Ascending aorta (tissue), 2 donors: ENCODE measurements at places on chromosomes 11 and 22.

- H3K27me3 ChIP-seq, result no peaks in the 10 kb centered on the region
- no peak overlapping the region for H3K4me3 ChIP-seq
These were observed 1.7 kb downstream of the RPS19BP1 start for GRCh38 chr22:39530692-39531331.

DNA sequence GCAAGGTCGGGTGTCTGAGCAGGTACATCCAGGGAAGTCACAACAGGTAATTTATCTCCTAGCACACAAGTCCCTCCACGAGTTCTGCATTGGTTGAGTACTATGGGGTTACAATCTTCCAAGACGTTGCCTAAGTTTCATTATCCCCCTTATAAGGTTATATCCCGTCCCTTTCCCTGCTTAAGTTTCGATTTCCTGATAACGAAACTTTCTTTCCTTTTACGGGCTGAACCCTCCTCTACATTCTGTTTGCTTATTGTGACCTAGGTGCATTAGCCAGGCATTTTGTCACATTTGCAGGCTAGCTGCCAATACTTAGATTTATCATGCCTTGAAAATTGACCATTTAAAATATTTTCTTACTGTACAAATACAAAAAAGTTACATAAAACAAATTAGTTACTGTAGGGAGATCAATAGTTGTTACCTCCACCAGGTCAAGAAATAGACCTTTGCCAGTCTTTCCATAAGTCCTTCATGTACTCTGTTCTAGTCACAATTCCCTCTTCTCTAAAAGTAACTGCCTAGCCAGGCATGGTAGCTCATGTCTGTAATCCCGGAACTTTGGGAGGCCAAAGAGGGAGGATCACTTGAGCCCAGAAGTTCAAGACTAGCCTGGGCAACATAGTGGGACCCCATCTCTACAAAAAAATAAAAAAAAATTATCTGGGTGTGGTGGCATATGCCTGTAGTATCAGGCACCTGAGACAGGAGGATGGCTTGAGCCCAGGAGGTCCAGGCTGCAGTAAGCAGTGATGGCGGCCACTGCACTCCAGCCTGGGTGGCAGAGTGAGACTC lies 14.3 kb upstream of the PITPNB start:
- no peak overlapping the region for H3K27ac ChIP-seq
- DNase-seq, result no peak
- H3K4me3 ChIP-seq, result no peak overlapping the region

- no peak for DNase-seq
- H3K36me3 ChIP-seq, result no peaks in the 10 kb centered on the region
- no peak overlapping the region for H3K27ac ChIP-seq
- no peaks in the 10 kb centered on the region for H3K4me1 ChIP-seq
- H3K4me3 ChIP-seq, result no peak overlapping the region
These were observed 45.1 kb downstream of the PHF21B start for GRCh38 chr22:44964722-44965078.

GRCh38 chr22:23259916-23260644 lies 79.8 kb downstream of the BCR start:
- H3K36me3 ChIP-seq, result peaks cover 46% of the 10 kb centered on the region
- H3K27ac ChIP-seq, result peak overlapping the region; percentile 90
- no peaks in the 10 kb centered on the region for H3K27me3 ChIP-seq
- H3K4me3 ChIP-seq, result no peak overlapping the region
- peaks cover 12% of the 10 kb centered on the region for H3K4me1 ChIP-seq

- H3K27ac ChIP-seq, result no peak overlapping the region
- H3K4me3 ChIP-seq, result no peak overlapping the region
- H3K27me3 ChIP-seq, result no peaks in the 10 kb centered on the region
- peaks cover 1% of the 10 kb centered on the region for H3K4me1 ChIP-seq
These were observed 48.0 kb downstream of the MACROD1 start for GRCh38 chr11:64117763-64118459.

- H3K4me3 ChIP-seq, result peak overlapping the region; percentile 89
- peak overlapping the region; percentile 98 for H3K27ac ChIP-seq
These were observed 1.7 kb downstream of the SMTN start for GRCh38 chr22:31082606-31083376.

- no peak for DNase-seq
- no peaks in the 10 kb centered on the region for H3K36me3 ChIP-seq
- no peaks in the 10 kb centered on the region for H3K4me1 ChIP-seq
- H3K4me3 ChIP-seq, result no peak overlapping the region
These were observed 32.7 kb upstream of the CD82 start for GRCh38 chr11:44532809-44533208.

DNA sequence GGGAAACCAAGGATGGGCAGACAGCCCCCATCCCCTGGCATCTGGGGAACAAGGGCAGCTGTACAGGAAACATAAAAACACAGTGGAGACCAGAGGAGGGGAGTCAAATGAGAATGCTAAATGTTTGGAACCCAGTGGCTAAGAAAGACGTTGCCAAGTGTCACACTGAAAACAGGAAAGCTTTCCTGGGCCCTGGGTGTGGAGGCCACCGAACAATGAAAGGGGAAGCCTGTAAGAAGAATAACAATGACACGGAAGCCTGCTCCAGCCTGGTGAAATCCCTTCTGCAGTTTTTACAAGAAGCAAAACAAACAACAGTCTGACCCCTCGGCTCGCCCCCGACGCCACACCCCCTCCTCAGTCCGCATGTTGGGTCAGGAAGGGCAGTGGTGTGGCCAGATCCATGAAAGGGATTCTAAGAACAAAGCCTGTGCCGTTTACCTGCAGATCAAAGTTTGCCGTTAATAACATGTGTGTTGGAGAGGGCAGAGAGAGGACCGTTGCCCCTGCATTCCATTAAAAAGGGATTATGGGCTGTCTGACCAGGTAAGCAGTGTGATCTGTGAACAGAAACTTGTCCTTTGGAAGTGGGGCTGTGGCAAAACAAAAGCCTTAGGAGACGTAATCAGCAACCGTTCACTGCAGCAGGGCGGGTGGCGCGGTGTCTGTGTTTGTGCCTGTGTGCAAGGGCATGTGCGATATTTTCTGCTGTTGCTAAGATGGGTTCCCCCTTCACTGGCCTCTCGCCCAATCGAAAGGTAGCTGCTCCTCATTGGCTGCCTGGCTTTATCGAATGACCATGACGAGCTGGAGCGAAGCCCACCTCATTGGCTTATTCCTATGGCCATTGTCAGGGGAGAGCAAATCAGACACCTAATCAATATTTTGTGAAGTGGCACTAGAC lies 113.7 kb upstream of the BLID start:
- peak overlapping the region; percentile 21 for H3K27ac ChIP-seq
- no peak overlapping the region for H3K4me3 ChIP-seq
- no peak for DNase-seq
- no peaks in the 10 kb centered on the region for H3K27me3 ChIP-seq

GRCh38 chr11:90757849-90758494 lies 535.1 kb upstream of the CHORDC1 start:
- no peaks in the 10 kb centered on the region for H3K4me1 ChIP-seq
- no peak overlapping the region for H3K27ac ChIP-seq
- no peak overlapping the region for H3K4me3 ChIP-seq
- H3K27me3 ChIP-seq, result no peaks in the 10 kb centered on the region
- no peaks in the 10 kb centered on the region for H3K36me3 ChIP-seq

DNA sequence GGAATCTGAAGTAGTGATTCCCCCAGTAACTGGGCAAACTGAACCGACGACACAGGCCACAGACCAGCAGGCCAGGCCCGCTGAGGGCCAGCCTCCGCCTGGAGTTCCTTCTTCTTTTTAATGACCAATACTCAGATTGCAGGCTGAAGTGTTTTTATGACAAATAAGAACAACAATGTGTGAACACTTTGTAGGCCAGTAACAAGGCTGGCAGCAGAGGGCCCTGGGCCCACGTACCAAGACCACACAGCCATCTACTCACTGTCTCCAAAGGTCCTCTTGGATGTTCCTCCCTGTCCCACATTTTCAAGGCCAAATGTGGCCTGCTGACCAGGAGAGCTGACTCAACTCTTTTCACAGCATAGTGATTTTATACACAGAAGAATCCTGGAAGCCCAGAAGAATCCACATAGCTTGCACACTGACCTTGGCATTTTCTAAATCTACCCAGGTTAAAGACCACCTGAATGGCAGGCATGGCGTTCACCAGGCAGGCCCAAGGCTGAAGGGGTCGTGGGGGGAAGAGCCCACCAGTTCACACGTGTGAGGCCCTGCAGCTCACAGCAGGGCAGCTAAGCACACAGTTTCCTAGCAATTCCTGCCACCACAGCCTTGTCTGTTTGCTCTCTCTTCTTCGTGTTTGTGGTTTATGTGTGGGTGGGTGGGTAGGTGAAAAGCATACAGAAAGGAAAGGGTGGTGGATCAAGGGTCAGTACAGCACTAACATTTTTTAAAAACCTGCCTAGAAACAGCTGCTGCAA lies 13.3 kb downstream of the SMCO4 start:
- H3K4me1 ChIP-seq, result peaks cover 13% of the 10 kb centered on the region
- H3K27ac ChIP-seq, result peak overlapping the region; percentile 85
- no peaks in the 10 kb centered on the region for H3K36me3 ChIP-seq
- H3K4me3 ChIP-seq, result no peak overlapping the region
- H3K27me3 ChIP-seq, result no peaks in the 10 kb centered on the region

DNA sequence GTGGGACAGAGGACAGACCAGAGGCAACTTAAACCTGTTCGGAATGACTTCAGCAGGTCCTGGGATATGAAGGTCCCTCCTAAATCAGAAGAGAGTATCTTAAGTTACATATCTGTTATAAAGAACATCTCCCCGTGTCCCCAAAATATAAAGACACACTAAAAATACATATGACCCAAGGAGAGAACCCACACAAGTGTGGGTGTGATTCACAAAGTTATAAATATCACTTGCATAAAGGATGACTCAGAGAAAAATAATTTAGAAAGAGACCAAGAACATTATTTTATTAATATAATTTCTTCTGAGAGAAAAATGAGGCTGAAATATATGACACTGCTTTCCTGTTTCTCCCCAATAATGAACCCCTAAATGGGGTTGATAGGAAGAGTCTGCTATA lies 14.2 kb downstream of the OR5B21 start:
- H3K36me3 ChIP-seq, result no peaks in the 10 kb centered on the region
- DNase-seq, result no peak
- peak overlapping the region; percentile 25 for H3K27ac ChIP-seq

GRCh38 chr22:29639096-29639495 lies 35.7 kb downstream of the NF2 start:
- DNase-seq, result no peak
- no peak overlapping the region for H3K27ac ChIP-seq
- H3K4me1 ChIP-seq, result no peaks in the 10 kb centered on the region
- no peak overlapping the region for H3K4me3 ChIP-seq

- no peak overlapping the region for H3K27ac ChIP-seq
- no peaks in the 10 kb centered on the region for H3K27me3 ChIP-seq
- no peaks in the 10 kb centered on the region for H3K4me1 ChIP-seq
- H3K36me3 ChIP-seq, result no peaks in the 10 kb centered on the region
These were observed 30.3 kb downstream of the PDE3B start for GRCh38 chr11:14673824-14674405.

- H3K27ac ChIP-seq, result peak overlapping the region; percentile 83
- no peaks in the 10 kb centered on the region for H3K4me1 ChIP-seq
- peak overlapping the region; percentile 95 for H3K4me3 ChIP-seq
- no peak for DNase-seq
These were observed 561 bp downstream of the PGM2L1 start for GRCh38 chr11:74397501-74398243.

DNA sequence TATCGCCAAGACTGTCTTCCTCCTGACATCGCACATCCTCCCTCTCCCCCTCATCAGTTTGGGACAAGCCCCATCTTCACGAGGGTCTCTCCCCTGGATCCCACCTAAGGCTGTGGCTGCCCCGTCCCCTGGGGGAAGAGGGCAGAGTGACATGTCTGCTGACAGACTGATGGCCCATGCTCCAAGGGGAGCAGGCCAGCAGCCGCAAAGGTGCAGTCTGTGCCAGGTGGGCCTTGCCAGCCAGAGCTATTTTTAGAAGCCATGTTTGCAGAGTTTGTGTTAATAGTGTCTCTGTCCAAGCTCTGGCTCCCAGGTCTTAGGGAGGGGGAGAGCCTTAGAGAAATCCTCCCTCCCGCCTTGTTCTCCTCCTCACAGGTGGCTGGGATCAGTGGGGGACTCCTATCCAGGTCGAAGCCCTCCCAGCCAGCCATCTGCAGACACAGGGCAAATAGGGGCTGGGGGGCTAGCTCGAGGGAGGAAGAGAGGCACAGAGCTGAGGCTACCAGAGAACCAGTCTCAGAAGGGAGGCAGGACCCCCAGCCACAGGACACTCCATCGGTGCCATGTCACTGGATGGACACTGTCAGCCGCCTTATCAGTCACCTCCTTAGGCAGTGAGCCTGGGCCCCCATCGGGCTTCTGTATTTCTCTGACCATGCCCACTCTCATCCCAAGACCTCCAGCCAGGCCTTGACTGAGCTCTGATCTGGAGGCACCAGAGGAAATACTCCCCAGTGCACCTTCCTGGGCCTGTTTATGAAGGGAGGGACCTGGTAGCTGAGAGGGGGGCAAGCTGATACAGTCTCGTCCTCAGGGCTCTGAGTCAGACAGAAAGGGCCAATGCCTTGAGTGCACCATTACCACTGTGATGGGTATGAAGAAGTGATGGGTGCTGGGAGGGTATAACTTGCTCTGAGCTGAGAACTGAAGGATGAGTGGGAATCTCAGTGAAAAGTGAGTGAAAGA lies 49.3 kb downstream of the CHRDL2 start:
- no peaks in the 10 kb centered on the region for H3K36me3 ChIP-seq
- H3K4me1 ChIP-seq, result peaks cover 15% of the 10 kb centered on the region
- no peak overlapping the region for H3K4me3 ChIP-seq
- DNase-seq, result peak; percentile 63
- H3K27me3 ChIP-seq, result no peaks in the 10 kb centered on the region

DNA sequence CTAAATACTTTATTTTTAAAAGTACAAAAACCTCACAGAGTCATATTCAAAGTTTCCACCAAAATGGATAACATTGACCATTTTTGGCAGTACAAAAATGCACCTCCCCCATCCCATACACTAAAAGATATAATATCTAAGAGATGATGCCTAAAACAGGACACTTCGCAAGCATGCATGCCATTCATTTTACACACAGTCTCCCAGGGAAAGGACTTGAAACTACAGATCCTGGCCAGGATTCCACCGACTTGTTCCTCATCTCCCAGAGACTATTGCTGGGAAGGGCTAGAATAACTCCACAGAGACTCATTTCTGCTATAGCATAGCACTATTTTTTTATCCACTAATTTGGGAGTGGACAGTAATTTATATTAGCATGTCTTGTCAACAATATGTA lies 81.7 kb downstream of the MTNR1B start:
- no peaks in the 10 kb centered on the region for H3K27me3 ChIP-seq
- H3K36me3 ChIP-seq, result no peaks in the 10 kb centered on the region
- no peak overlapping the region for H3K27ac ChIP-seq
- DNase-seq, result no peak

GRCh38 chr11:63804259-63804658 lies 9.0 kb upstream of the SPINDOC start:
- DNase-seq, result no peak
- no peak overlapping the region for H3K27ac ChIP-seq
- no peak overlapping the region for H3K4me3 ChIP-seq
- H3K27me3 ChIP-seq, result no peaks in the 10 kb centered on the region
- no peaks in the 10 kb centered on the region for H3K36me3 ChIP-seq

DNA sequence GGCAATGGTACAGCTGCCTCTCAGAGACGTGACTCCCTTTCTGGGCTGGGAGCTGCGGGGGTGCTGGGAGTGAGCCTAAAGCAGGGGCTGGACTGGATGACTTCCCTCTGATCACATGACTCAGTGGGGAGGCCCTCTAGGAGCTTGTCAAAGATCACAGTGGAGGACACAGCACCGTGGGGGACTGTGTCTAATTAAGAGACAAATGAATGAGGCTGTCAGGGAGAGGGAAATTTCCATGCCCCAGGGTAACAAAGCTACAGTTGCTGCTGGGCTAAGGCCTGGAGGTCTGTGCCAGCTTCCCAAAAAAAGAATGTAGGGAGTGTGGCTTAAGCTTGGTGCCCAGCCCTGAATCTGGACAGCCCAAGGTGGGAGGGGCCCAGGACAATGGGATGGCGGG lies 262.8 kb upstream of the PLET1 start:
- no peaks in the 10 kb centered on the region for H3K36me3 ChIP-seq
- no peak overlapping the region for H3K4me3 ChIP-seq
- H3K27ac ChIP-seq, result peak overlapping the region; percentile 68

- no peaks in the 10 kb centered on the region for H3K4me1 ChIP-seq
- H3K4me3 ChIP-seq, result peak overlapping the region; percentile 41
- H3K27ac ChIP-seq, result no peak overlapping the region
These were observed 625 bp downstream of the RFPL2 start for GRCh38 chr22:32204040-32204855.
